ENCODE measurements at places on chromosomes 16 and 17.

GRCh38 chr17:36510636-36511035 lies 24.0 kb downstream of the MYO19 start:
- DNase-seq = no peak

DNA sequence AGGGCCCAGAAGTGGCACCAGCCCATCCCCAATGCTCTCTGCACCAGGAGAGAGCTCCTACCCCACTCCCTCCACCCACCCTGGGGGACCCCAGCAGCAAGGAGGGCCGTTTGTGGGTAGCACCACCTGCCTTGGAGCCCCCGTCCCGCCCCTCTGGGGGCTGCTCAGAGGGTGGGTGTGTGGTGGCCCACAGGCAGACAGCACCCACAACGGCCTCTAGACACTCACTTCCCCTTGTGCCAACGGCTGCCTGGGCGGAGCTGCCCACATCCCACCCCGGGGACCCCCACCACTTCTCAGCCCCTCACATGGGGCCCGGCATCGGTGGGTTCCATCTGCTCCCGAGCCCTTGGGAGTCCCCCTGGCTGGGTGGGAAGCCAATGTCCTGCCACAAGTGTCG lies 33.3 kb downstream of the BAHCC1 start:
- DNase-seq = no peak

DNA sequence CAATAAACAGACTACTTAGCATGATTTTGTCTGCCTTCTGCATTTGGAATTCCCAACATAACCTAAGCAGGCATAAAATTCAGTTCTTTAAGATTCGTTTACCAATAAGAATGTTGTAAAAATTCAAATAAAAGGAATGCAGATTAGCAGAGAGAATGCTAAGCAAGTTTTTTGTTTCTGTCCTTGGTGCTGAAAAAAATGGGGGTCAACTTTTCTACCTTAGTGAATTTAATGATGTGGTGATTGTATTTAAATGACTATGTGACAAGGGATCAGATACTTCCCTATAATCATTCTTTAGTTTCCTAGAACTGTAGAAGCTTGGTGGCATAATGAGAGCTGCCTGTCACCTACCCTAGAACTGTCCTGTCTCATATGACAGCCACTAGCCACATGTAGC lies 159.5 kb downstream of the RBFOX1 start:
- DNase-seq = no peak

- DNase-seq = no peak
These were observed 38.8 kb downstream of the MRC2 start for GRCh38 chr17:62666061-62666800.

DNA sequence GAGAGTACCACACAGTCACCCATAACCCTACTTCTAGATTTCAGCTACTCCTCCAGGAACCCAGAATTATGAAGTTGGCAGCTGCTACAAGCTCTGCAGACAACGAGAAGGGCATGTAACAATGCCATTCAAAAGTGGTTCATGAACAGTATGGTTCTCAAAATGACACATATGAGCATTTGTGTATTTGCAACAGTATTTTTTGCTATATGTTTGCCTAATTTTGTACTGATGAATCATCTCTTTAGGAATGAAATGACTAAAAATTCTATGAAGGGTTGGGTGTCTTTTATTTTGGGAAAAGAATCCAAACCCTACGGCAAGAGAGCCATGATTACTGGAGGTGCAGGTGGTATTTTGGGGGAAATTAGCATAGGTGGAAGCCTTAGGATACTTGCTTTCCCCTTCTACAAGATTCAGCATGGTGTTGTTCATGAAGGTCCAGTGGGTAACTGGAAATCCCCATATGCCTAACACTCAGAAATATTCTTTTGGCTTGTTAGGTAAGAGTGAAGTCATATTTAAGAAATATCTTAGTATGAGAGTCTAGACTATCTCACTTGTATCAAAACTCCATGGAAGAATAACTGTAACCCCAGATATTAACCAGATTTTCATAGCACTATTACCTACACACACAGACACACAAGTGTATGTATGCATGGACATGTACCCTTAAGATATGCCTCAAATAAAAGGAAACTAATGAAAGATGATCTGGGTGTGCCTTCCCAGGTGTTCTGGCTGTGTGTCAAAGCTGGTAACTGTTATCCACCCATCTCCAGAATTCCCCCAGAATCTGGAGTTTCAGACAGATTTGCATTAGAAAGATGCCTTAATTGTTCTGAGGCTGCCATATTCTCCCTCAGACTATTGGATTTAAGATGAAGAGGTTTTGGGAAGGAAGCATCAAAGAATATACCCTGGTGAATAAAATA lies 688.2 kb upstream of the SOX9 start:
- no peak for DNase-seq

DNA sequence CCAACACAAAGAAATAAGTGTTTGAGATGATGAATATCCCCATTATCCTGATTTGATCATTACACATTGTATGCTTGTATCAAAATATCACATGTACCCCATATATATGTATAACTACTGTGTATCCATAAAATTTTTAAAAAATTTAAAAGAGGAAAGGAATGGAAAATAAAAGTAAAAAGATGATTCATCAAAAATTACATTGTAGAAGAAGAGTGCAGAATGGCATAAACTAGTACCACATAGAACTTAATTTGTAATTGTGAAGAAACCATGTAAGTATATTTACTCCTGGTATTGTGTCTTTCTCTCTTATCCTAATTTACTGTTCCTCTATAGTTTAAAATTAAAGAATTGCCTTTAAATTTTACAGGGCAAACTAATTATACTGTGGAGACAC lies 11.5 kb upstream of the KRT10 start:
- no peak for DNase-seq

Data from stimulated activated naive CD4-positive, alpha-beta T cell (primary cell).